Endodermal cell (in vitro differentiated cells): ENCODE measurements at places on chromosomes 7 and 10. TPM values are rescaled to one million over a fixed set of nuclear protein-coding genes. Genes with fewer than 3 reads are reported as not detected.

KIF11 gene
- total RNA-seq = 36.5 and 39.8 TPM in 2 replicates

WASHC2C gene
- 49.7 and 53.4 TPM in 2 replicates for total RNA-seq

ZNF425 gene
- total RNA-seq = 1.6 to 2.2 TPM (median 2.1 TPM) in 3 replicates

ATOH7 gene
- 0.35 and 0.36 TPM in 2 replicates for total RNA-seq

STK31 gene
- total RNA-seq = 1.4 and 1.6 TPM in 2 replicates

COBL gene
- 25.2 and 27.5 TPM in 2 replicates for total RNA-seq

MLXIPL gene
- 33.6 and 39.7 TPM in 2 replicates for total RNA-seq

CRPPA gene
- total RNA-seq = 2.9 to 3.7 TPM (median 2.9 TPM) in 3 replicates

CSTF2T gene
- 26.9 and 29.0 TPM in 2 replicates for total RNA-seq

PDLIM1 gene
- 93.9 to 185 TPM (median 98.5 TPM) in 3 replicates for total RNA-seq

- no peaks in the 10 kb centered on the region for H3K4me1 ChIP-seq
- no peak overlapping the region for H3K27ac ChIP-seq
- no peak overlapping the region for H3K4me3 ChIP-seq
- DNase-seq = no peak
Measured at GRCh38 chr10:121823993-121824463, 103.8 kb downstream of the ATE1 start.

- no peaks in the 10 kb centered on the region for H3K27me3 ChIP-seq
- no peaks in the 10 kb centered on the region for H3K36me3 ChIP-seq
- DNase-seq = no peak
- no peak overlapping the region for H3K4me3 ChIP-seq
- no peaks in the 10 kb centered on the region for H3K4me1 ChIP-seq
Measured at GRCh38 chr10:29569795-29570194, 65.0 kb downstream of the SVIL start.

DNA sequence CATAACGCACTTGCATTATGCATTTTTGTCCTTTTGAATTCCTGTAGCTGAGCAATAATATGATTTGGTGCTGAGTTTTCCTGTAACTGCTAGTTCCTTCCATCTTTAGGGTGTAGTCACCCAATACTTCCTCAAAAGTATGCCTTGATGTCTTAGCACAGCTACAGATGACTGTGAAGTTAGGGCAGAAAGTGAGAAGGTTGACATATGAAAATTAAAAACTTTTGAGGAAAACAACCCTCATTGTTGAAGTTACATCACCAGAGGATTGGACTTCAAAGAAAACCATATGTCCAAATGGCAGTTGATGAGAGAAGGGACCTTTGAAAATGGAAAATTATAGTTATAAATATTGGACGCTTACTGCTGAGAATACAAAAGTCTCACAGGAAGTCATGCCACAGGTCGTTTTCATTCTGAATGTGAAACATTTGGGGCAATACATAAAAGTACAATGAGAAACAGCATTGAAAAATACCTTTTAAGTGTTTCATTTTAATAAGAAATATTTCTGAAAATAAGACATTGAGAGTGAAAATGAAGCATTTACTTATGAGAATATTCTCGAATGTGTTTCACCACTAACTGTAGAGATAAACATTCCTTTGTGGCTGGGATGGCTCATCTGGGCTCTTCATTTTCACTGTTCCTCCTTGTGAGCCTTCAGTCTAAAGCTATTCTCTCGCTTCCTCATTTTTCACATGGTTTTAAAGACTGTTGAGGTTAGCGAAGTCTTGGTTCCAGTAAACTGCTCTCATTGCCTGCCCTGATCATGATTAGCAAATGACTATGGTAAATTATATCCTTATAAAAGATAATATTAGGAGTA is 61.4 kb upstream of the NME8 start:
- H3K27ac ChIP-seq = no peak overlapping the region
- H3K4me3 ChIP-seq = no peak overlapping the region
- H3K4me1 ChIP-seq = no peaks in the 10 kb centered on the region
- DNase-seq = no peak

- H3K4me3 ChIP-seq = no peak overlapping the region
- H3K27me3 ChIP-seq = no peaks in the 10 kb centered on the region
- no peaks in the 10 kb centered on the region for H3K36me3 ChIP-seq
- no peaks in the 10 kb centered on the region for H3K4me1 ChIP-seq
Measured at GRCh38 chr10:35306852-35307251, 29.5 kb upstream of the CCNY start.

- H3K36me3 ChIP-seq = peaks cover 18% of the 10 kb centered on the region
- H3K27ac ChIP-seq = no peak overlapping the region
- DNase-seq = no peak
- H3K27me3 ChIP-seq = no peaks in the 10 kb centered on the region
Measured at GRCh38 chr7:36884351-36884750, 160.1 kb upstream of the AOAH start.

- no peaks in the 10 kb centered on the region for H3K36me3 ChIP-seq
- no peaks in the 10 kb centered on the region for H3K27me3 ChIP-seq
- DNase-seq = no peak
- no peak overlapping the region for H3K27ac ChIP-seq
- H3K4me3 ChIP-seq = peak overlapping the region; percentile 98
Measured at GRCh38 chr7:38907766-38908165, 1.2 kb downstream of the VPS41 start.

- no peaks in the 10 kb centered on the region for H3K27me3 ChIP-seq
- H3K27ac ChIP-seq = no peak overlapping the region
- no peaks in the 10 kb centered on the region for H3K4me1 ChIP-seq
- DNase-seq = no peak
Measured at GRCh38 chr7:84216472-84216871, 21.9 kb upstream of the SEMA3A start.

GRCh38 chr7:142439739-142440138 is 181.9 kb upstream of the PRSS58 start:
- H3K36me3 ChIP-seq = no peaks in the 10 kb centered on the region
- no peaks in the 10 kb centered on the region for H3K27me3 ChIP-seq
- no peak overlapping the region for H3K27ac ChIP-seq
- DNase-seq = no peak

DNA sequence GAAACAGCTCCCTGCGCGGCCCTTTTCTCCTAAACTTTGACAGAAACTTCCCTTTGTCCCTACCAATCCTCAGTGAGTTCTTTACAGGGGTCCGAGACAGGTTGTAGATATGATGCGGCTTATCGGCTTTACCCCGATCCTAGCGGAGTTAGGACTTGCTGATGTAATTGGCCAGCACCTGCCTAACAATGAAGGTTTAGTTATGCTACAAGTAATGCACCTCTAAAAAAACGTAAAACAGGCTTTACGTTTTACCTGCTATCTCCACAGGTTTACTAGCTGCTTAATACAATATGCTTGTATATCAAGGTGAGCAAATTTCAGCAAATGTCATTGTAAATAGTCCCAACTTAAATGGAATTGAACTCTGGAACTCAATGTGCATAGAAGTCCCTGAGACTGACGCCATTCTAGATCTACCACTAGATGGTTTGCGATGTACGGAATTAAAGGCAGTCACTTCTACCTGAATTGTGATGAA is 697 bp upstream of the SNX13 start:
- peaks cover 5% of the 10 kb centered on the region for H3K4me1 ChIP-seq
- H3K27ac ChIP-seq = peak overlapping the region; percentile 78
- H3K4me3 ChIP-seq = peak overlapping the region; percentile 91
- H3K27me3 ChIP-seq = no peaks in the 10 kb centered on the region
- no peak for DNase-seq
- no peaks in the 10 kb centered on the region for H3K36me3 ChIP-seq

- no peak for DNase-seq
- no peak overlapping the region for H3K4me3 ChIP-seq
- no peak overlapping the region for H3K27ac ChIP-seq
- H3K4me1 ChIP-seq = no peaks in the 10 kb centered on the region
- no peaks in the 10 kb centered on the region for H3K36me3 ChIP-seq
Measured at GRCh38 chr10:89887830-89888229, 186.4 kb downstream of the KIF20B start.

DNA sequence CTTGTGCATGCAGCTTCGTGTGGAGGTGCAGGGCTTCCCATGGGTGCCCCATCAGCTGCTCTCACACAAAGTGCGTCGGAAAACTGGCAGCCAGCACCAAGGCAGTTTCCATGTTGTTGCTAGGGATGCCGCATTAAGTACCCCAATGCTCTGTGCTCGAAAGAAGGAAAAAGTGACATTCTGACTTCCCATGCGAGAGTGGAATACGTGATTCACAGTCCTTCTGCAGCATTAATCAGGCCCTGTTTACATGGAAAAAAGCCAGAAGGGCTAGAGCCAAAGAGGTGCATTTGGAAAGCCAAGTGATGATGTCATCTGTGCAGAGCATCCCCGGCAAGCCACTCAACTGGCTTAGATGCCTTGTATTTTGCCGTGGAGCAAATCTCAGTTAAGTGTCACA is 258.3 kb downstream of the GATA3 start:
- no peak overlapping the region for H3K4me3 ChIP-seq
- no peak overlapping the region for H3K27ac ChIP-seq
- H3K36me3 ChIP-seq = no peaks in the 10 kb centered on the region
- peaks cover 13% of the 10 kb centered on the region for H3K4me1 ChIP-seq

- no peaks in the 10 kb centered on the region for H3K27me3 ChIP-seq
- no peaks in the 10 kb centered on the region for H3K36me3 ChIP-seq
- DNase-seq = no peak
- no peak overlapping the region for H3K27ac ChIP-seq
- H3K4me1 ChIP-seq = no peaks in the 10 kb centered on the region
- no peak overlapping the region for H3K4me3 ChIP-seq
Measured at GRCh38 chr10:85778074-85778473, 588.5 kb downstream of the GRID1 start.

DNA sequence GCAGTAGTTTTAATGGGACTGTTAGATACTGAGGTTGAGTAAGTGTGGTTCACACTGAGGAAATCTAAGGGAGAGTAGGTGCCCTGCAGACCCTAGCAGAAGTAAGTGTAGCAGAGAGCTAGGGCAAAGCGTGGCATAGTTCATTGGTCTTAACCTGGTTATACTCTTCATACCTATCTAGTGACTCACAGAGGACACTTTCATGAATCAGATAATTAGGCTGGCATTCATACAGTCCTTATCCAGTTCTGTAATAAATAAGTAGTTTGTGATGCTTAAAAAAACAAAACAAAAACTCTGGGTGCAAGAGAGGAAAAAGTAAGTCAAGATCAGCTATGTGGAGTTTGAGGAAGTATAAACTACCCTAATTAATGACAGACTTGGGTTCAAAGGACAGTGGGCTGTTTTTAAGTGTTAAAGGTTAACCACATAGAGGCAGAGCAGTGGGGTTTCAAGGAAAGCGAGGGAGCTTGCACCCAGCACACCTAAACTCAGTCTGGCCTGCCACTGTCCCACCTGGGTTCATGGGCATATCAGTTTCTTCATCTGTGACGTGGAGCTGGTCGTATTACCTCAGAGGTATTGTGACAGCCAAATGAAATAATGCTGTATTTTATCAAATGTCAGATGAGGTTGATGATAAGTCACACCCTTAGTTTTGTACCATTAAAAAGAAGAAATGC is 27.1 kb downstream of the LMTK2 start:
- peaks cover 19% of the 10 kb centered on the region for H3K36me3 ChIP-seq
- H3K4me1 ChIP-seq = peaks cover 9% of the 10 kb centered on the region
- no peak overlapping the region for H3K27ac ChIP-seq
- H3K27me3 ChIP-seq = no peaks in the 10 kb centered on the region
- H3K4me3 ChIP-seq = no peak overlapping the region

GRCh38 chr7:70481570-70482123 is 650.3 kb upstream of the GALNT17 start:
- H3K36me3 ChIP-seq = no peaks in the 10 kb centered on the region
- H3K27me3 ChIP-seq = no peaks in the 10 kb centered on the region
- no peaks in the 10 kb centered on the region for H3K4me1 ChIP-seq
- no peak for DNase-seq
- H3K27ac ChIP-seq = no peak overlapping the region
- H3K4me3 ChIP-seq = no peak overlapping the region

- H3K4me1 ChIP-seq = no peaks in the 10 kb centered on the region
- no peak overlapping the region for H3K4me3 ChIP-seq
- no peak overlapping the region for H3K27ac ChIP-seq
- H3K27me3 ChIP-seq = no peaks in the 10 kb centered on the region
- DNase-seq = no peak
Measured at GRCh38 chr10:88004451-88004850, 141.0 kb downstream of the PTEN start.

GRCh38 chr7:98619450-98620321 is 2.6 kb downstream of the NPTX2 start:
- no peak overlapping the region for H3K27ac ChIP-seq
- no peaks in the 10 kb centered on the region for H3K4me1 ChIP-seq
- no peak overlapping the region for H3K4me3 ChIP-seq
- H3K27me3 ChIP-seq = peaks cover 68% of the 10 kb centered on the region
- peak; percentile 70 for DNase-seq
- H3K36me3 ChIP-seq = no peaks in the 10 kb centered on the region

DNA sequence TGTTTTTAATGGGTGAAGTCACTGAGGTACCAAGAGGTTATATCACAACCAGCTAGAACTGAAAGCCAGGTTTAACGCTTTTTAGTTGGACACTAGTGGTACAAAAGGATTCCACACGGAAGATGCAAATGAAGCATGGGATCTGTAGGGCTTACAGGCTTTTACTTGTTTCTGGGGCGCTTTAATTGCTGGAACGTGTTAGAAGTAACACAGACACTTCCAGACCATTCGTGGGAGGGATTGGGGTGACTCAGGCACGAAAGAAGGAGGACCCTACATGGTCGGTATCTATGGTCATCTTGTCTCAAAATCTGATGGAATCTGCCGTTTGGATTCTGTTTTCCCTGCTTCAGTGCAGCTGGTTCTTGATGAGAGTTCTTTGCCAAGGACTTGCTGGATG is 1.0 kb downstream of the YKT6 start:
- H3K36me3 ChIP-seq = peaks cover 35% of the 10 kb centered on the region
- no peak for DNase-seq
- H3K27ac ChIP-seq = no peak overlapping the region
- no peaks in the 10 kb centered on the region for H3K4me1 ChIP-seq
- H3K27me3 ChIP-seq = peaks cover 13% of the 10 kb centered on the region

GRCh38 chr10:97888134-97888533 is 38.5 kb downstream of the GOLGA7B start:
- no peaks in the 10 kb centered on the region for H3K27me3 ChIP-seq
- H3K4me1 ChIP-seq = peaks cover 5% of the 10 kb centered on the region
- no peak for DNase-seq
- H3K36me3 ChIP-seq = no peaks in the 10 kb centered on the region
- no peak overlapping the region for H3K4me3 ChIP-seq

DNA sequence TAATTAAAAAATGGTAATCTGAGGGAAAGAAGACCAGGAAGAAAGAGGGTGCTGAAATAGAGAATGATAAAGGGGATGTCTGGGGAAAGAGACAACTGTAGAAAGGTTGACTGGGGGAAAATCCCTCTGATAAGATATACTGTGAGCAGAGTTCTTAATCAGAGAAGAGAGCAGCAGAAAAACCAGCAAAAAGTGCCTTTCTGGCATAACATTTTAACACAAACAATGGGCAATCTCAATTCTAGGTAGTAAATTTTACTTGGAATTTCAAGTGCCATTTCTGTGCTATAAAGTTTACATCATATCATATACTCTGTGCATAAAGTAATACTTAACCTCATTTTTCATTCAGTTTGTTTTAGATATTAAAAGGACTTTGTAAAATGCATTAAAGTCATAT is 251.9 kb upstream of the HGF start:
- no peak overlapping the region for H3K27ac ChIP-seq
- H3K27me3 ChIP-seq = no peaks in the 10 kb centered on the region
- H3K36me3 ChIP-seq = no peaks in the 10 kb centered on the region
- no peak overlapping the region for H3K4me3 ChIP-seq
- no peaks in the 10 kb centered on the region for H3K4me1 ChIP-seq
